CD4-positive, alpha-beta T cell treated with Interferon alpha-2 for 1 hour (primary cell): ENCODE measurements at places on chromosomes 6 and 20.
A peak's percentile ranks its signal among the peaks of the same experiment; 100 is the strongest.

GRCh38 chr6:73738367-73739028 is 42.5 kb downstream of the CD109 start:
- no peak for DNase-seq

DNA sequence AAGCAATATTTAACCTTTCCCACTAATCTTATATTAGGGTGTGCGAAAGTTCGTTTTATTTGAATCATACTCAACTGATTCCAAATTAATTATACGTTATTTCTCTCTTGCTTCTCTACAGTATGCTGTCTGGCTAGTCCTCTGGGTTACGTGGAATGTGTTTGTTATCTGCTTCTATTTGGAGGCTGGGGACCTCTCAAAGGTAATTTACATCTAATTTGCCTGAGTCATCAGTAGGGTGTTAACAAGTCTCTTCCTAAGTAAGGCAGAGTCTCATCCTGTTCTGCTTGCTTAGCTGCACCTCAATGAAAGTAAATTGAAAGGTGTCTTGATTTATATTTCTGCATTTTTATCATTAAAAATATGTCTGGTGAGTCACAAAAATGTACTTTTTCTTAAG is 551.5 kb downstream of the NKAIN2 start:
- no peak for DNase-seq

DNA sequence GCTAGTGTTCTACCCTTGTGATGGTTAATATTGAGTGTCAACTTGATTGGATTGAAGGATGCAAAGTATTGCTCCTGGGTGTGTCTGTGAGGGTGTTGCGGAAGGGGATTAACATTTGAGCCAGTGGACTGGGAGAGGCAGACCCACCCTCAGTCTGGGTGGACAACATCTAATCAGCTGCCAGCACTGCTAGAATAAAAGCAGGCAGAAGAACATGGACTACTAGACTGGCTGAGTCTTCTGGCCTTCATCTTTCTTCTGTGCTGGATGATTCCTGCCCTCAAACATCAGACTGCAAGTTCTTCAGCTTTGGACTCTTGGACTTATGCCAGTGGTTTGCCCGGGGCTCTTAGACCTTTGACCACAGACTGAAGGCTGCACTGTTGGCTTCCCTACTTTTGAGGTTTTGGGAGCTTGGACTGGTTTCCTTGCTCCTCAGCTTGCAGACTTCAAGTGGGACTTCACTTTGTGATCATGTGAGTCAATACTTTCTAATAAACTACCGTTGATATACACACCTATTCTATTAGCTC is 50.1 kb downstream of the SDHAF4 start:
- DNase-seq, result no peak

DNA sequence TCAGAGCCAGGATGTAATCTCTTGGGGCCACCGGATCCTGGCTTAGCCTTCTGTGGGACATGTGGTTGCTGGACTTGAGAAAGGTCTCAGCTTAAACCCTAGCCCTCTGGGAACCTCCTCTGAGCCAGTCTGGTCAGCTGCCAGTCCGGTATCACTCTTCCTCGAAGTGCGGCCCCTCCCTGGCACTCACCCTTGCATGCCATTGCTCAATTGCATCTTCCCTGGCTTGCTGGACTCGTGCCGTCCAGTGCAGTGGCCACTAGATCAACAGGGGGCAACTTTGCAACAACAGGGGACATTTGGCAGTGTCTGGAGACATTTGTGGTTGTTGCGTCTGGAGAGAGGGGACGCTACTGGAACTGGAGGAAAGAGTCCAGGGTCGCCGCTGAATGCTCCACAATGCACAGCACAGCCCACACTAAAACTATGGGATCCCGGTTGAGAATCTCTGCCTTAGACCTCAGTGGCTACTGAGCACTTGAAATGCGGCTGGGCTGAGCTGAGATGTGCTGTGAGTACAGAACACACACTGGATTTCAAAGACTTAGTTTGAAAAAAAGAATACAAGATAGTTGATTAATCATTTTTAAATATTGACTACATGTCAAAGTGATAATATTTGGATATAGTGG is 152.1 kb downstream of the TFAP2C start:
- no peak for DNase-seq

- DNase-seq, result no peak
Observed at GRCh38 chr6:40713002-40713719, 126.0 kb upstream of the LRFN2 start.

DNA sequence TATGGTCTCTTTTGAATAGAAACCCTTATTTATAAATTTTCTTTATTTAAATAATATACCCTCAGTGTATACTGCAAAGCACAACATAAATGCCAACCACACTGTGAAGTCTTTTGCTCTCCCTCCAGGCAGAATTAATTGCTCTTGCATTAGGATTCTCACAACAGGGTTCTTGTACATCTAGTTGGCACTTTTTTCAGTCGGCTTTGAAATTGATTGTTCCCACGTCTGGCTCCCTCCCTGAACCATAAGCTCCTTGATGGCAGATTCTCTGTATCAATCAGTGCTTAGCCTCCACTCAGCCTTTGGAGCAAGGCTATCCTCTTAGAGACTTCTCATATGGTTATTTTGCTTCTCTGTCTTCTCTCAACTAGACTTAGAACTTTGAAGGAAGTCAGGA is 288.0 kb upstream of the POU3F2 start:
- DNase-seq, result no peak

- no peak for DNase-seq
Observed at GRCh38 chr6:83633149-83633548, 75.8 kb downstream of the SNAP91 start.

DNA sequence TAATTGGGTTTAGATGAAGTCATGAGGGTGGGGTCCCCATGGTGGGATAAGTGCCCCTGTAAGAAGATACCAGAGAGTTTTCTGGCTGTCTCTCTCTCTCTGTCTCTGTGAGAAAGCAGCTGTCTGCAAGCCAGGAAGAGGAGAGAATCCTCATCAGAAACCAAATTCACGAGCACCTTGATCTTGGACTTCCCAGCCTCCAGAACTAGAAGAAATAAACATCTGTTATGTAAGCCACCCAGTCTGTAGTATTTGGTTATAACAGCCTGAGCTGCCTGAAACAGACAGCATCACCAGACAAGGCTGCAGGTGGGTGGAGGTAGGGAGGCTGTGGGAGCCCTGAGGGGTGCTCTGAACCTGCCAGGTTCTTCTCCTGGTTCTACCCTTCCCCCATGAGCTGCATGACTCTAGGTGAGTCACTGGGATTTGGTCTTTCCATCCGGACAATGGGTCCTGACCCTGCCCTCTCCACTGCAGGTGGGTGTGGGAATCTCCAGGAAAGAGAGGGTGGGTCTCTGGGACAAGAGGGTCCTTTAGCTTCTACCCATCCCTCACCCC is 34.3 kb upstream of the VEGFA start:
- DNase-seq, result no peak

GRCh38 chr6:147173675-147174308 is 30.4 kb upstream of the STXBP5 start:
- DNase-seq, result no peak

GRCh38 chr20:32972181-32973076 is 31.8 kb downstream of the SUN5 start:
- DNase-seq, result peak; percentile 90

GRCh38 chr6:118097576-118097975 is 190.5 kb downstream of the SLC35F1 start:
- no peak for DNase-seq

- DNase-seq, result no peak
Observed at GRCh38 chr6:155439376-155439775, 16.3 kb downstream of the NOX3 start.

GRCh38 chr6:165184192-165184979 is 125.0 kb downstream of the C6orf118 start:
- DNase-seq, result no peak

DNA sequence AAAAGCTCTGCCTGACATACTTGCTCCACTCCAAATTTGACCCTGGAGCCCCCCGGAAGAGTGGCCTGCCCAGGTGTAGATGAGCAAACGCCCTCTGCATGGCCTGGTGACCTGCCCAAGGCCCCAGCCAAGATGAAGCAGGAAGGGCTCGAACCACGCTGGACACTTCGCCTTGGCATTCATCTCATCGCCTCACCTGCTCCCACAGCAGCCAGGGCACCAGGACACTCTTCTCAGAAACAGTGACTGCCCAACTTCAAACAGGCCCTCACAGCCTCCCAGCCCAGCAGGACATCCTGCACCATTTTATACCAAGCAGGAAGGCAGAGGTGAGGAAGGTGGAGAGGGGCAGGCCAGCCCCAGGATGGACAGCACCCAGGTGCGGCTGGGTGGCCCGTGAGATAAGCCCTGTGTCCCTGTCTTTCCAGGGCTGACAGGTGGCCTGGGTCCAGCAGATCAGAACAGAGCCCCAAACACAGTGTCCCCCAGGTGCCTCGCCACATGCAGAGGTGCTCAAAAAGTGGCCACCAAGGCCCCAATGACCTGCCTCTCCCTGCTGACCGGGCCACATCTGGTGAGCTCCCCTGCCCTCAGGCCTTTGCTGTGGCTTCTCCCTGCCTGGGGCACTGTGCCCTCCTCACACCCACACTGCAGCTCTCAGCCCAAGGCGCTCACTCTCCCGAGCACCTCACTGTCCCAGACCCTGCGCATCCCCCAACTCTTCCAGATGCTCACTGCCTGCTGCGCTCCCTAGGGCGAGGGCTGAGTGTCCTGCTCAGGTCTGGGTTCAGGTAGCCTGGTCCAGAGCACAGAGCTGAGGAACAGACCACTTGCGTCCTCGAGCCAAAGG is 7.2 kb downstream of the ACSS1 start:
- no peak for DNase-seq

GRCh38 chr20:24432046-24432442 is 37.4 kb upstream of the SYNDIG1 start:
- DNase-seq, result no peak

- no peak for DNase-seq
Observed at GRCh38 chr6:94769197-94769596, 808.1 kb upstream of the MANEA start.

DNA sequence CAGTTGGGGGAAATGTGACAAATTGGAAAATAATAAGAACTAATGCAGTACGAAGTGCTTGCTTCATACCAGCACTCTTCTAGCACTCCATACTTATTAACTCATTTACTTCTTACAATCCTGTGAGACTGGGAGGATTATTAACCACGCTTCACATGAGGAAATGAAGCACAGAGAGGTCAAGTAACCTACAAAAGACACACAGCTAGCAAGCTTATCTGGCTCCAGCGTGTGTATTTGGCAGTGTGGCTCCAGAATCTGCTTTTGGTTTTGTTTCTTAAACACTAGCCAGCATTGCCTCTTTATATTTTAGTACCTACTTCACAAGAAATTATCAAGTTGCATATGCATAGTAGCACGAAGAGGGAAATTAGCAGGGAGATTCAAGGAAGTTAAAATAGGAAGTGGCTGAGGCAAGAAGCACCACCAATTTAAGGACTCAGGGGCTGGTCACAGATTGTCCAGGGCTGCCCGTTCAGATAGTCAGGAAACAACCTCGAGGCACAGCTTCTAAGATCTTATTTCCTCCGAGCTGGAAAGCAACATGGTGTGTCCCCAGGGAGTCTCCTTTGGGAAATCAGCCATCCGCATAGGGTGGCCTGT is 302.7 kb upstream of the PRDM1 start:
- DNase-seq, result no peak

DNA sequence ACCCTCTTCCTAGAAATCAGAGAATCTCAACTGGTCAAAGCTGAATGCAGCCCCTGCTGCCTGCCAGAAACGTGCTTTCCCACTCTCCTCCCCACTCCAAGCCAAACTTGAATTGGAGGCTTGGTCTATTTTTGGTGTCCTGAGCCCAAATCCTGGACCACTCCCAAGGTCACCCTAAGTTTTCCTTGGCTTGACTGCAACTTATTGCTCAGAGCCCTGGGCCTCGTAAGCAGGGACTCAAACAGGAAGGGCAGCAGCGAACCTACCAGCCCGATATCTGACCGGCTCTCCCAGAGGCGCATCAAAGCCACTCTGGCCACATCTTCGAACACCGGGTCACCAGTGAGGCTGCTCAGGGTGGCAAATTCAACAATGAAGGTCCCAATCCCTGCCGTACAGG is 12.7 kb downstream of the EDEM2 start:
- no peak for DNase-seq

DNA sequence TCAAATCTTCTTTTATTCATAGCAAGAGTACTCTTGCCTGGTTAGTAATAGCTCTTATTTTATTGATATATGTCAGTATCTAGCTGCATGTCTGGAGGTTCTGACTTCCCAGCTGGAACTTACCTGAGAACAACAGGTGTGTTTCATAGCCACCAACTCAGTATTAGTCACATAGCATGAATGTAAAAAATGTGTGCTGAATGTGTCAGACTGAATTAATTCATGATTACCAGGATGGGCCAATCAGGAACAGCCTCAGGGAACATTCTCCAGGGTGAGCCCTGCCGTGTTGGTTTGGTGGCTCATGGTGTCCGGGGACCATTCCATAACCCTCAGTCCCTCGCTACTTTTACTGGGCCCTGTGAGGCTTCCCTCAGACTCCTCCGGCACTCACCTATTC is 99.7 kb downstream of the TULP4 start:
- DNase-seq, result no peak

GRCh38 chr6:25194172-25194678 is 84.9 kb upstream of the CARMIL1 start:
- no peak for DNase-seq

DNA sequence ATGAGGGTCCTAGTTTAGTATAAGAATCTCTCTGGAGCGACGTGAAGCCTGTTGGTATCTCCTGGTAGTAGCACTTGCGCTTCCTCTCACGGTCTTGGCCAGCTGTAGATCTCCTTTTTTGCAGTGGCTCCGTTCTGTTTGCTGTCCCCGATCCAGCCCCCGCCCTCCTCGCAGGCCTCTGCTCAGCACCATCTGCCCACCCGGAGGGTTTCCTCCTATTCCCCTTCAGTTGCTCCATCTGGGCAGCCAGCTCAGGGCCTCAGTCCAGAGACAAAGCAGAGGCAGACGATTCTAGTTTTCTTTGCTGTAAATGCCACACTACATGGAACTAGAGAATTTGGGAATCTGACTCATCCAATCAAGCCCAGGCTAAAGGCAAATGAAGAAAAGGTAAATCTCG is 126.6 kb downstream of the TIAM2 start:
- DNase-seq, result no peak

DNA sequence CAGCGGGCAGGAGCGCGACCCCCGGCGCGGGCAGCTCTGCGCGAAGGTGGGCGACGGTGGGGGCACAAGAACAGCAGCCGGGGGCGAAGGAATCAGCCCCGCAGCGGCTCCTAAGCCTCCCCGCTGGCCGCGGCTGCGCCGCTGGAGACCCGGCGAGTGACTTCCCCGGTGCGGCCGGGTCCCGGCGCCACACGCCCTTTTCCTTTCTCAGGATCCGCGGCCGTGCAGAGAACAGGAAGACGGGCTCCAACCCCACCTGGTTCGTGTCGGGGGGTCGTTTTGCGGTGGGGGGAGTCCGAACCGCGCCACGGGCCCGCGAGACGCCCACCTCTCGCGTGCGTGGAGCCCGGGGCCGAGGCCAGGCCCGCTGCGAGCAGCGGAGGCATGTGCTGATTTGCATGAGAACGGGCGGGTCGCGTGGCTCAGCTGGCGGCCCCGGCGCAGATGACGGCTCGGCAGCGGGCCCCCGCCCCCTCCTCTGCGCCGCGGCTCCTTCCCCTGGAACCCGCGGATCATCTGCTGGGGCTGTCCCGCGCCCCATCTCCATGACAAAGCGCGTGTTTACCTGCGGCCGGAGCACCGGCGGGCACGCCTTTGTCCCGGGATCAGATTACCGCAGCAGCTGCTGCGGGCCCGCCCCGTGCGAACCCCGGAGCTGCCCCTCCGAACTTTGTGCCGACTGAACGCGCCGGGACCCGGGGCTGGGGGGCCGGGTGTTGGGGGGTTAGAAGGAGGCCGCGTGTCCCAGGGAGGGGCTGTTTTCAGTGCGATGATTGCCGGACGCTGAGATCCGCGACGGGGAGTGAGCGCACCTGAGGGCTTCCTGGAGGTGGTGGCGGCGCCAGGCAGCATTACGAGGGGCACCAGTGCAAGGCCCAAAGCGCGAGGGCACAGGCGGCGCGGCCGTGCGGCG is 4.9 kb upstream of the DLL1 start:
- no peak for DNase-seq

- no peak for DNase-seq
Observed at GRCh38 chr6:52548353-52548713, 28.5 kb downstream of the TRAM2 start.
